Right atrium auricular region (tissue), 2 donors: ENCODE measurements at places on chromosomes 4 and X.

DNA sequence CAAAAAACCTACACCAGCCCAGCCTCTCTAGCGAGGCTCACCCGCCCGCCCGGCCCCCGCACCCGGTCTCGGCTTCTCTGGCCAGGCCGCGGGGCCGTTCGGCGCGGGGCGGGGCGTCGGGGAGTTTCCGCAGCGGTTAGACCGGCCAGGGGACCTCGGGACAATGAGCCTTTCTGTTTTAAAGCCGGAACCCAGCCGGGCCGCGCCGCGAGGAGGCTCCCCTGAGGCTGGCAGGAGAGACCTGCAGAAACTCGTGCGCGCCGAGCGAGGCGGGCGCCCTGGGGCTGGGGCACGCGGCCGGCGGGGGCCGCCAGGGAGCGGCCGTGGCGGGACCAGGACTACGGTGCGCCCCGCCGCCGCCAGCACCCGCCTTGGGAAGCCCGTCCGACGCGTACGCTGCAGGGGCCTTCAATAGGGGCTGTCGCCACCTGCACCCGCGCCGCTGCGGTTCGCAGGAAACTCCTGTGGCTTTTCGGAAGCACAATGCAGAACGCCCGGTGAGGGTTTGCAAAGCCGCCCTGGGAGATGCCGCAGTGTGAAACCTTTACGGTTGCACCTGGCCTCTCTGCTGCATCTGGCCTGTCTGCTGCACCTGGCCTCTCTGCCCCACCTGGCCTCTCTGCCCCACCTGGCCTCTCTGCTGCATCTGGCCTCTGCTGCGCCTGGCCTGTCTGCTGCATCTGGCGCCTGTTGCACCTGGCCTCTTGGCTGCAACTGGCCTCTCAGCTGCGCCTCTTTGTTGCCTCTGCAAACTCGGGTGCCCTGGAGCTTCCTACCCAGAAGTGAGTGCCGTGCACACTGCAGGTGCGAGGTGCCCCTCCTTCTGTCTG is 63.9 kb downstream of the TRAPPC11 start:
- DNase-seq: no peak

GRCh38 chr4:88275949-88276515 is 8.3 kb downstream of the PPM1K start:
- no peak for DNase-seq

- no peak for DNase-seq
Measured at GRCh38 chr4:3108211-3108610, 33.7 kb downstream of the HTT start.

DNA sequence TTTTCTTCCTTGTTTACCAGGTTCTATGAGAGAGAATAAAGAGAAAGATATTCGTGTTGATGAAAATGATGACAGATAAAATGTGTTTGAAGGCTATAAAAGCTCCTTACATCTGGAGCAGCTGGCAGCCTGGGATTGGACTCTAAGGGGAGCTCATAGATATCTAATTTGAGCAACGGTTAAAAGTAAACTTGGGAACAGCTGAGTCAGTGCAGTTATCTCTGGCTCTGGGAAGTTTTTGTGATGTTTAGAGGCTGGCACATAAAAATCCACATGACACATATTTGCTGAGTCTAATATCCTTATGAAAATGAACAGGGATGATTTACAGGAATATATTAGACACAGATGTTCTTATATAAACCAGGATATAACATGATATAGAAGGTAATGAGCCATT is 331.8 kb upstream of the TENM3 start:
- DNase-seq: no peak

GRCh38 chr4:53150631-53151488 is 215.0 kb downstream of the SCFD2 start:
- DNase-seq: no peak

DNA sequence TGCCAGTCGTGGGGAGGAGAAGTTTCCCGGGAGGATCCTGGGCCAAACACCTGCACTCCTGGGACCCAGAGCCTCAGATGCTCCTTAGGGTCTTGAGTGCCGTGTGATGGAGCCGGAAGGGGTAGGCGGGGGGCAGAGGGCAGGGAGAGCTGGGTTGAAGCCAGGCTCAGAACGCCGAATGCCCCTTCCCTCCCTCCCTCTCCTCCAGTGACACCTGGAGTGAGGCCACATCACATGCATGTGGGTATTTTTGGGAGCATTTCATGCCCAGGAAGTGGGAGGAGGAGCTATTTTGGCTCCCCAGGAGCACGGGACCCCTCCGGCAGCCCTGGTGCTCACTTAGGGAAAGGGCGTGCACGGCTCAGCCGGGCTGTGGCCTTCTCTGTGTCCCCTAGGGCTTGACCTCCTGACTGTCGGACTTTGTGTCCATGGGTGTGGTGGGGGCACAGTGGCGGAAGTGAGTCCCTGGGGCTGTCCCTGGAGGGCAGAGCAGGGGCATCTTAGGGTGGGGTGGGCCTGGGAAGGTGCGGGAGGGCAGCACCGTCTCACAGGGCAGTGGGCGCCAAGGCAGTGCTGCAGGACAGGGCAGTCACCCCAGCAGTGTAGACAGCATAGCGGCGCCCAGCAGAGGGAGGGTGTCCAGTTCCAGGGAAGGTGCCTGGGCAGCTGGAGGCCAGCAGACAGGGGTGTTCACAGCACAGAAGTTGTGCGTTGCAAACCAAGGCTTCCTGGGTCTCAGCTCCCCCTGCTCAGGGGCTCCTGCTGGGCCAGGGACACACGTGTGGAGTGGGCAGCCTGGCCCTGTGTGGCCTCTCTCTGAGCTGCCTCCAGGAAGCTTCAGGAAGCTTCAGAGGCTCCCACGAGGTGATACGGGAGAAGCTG is 4.9 kb upstream of the CPLX1 start:
- no peak for DNase-seq

DNA sequence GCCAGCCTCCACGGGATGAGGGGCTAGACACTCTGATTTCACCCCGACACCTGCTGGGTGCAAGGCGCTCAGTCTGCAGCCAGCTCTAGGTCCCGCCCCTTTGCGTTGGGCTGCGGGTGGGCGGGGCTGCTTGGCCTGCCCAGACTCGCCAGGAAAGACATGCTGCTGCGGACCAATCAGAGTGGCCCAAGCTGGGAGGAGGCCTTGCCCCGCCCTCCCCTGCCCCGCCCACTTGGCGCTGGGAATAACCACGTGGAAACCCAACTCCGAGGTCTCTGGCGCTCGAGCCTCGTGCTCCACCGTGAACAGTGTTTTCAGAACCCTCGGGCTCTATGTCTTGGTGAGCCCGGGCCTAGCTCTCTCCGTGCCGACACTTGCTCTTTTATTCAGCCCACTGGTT is 5.3 kb upstream of the VMA21 start:
- DNase-seq: no peak

- DNase-seq: peak; percentile 26
Measured at GRCh38 chrX:619812-620531, 10.6 kb upstream of the SHOX start.

DNA sequence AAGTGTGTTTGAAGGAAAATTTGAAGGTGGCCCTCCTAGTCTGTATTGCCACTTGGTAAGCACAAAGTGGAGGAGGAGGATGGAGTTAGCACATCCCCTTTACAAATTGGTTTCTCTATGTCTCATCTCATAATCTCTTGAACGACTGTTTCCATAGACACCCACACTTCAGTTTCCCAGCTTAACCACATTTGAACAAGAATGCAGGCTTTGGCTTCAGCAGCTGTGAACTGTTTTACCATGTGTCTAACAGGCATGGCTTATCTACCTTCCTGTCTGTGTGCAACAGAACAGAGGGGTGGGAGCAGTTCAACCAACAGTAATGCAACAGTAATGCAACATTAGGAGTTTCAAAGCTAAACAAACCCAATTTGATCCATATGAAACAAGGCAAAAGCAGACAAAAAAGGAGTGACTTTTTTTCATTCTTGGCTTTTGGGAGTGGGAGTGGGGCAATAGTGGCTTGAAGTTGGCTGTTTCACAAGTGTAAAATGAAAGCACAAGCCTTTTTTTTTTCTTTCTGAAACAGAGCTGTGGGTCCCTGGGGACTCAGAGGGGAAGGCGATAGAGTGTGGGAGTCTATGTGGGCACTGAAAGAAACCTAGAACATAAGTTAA is 108.0 kb downstream of the ITM2A start:
- DNase-seq: no peak

DNA sequence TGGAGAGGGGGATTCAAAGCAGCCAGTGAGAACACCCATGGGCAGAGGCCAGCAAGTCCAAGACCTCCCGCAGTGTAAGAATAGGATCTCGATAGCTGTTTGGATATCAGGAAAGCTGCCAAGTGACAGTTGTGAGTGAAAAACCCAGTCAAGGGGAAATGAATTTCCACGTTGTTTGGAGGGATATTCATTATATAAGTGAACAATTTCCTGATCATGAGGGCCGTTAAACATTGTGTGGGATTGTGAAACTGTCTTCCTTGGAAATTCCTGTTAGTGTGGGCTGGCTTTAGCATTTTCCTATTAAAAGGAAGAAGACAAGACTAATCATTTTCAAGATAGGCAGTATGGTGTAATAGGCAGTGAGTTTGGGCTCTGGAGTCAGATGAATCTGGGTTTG is 15.0 kb downstream of the CLDN2 start:
- DNase-seq: no peak

GRCh38 chr4:124278477-124278876 is 434.1 kb downstream of the ANKRD50 start:
- no peak for DNase-seq

GRCh38 chr4:165177725-165178666 is 29.4 kb upstream of the KLHL2 start:
- no peak for DNase-seq

GRCh38 chrX:130114141-130114588 is 3.9 kb upstream of the ELF4 start:
- DNase-seq: no peak

GRCh38 chr4:53644607-53645006 is 53.3 kb upstream of the LNX1 start:
- no peak for DNase-seq

GRCh38 chr4:81915430-81915829 is 443.7 kb upstream of the RASGEF1B start:
- no peak for DNase-seq

DNA sequence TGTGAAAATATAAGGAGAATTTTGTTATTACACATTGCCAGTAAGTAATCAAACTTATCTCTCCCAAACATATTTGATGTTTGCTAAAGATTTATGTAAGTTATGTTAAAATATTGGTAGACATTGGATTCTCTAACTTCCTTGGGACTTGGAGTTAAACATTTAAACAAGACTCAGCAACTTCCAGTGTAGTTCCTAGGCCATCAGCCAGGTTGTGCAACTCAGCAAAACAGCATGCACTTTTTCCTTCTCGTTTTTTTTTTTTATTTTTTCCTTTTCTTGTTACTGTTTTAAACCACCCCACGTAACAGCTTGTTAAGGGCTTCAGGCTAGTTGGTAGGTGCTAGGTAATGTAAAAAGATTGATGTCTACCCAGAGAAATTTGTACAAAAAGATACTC is 510.4 kb downstream of the ANKRD50 start:
- DNase-seq: no peak

DNA sequence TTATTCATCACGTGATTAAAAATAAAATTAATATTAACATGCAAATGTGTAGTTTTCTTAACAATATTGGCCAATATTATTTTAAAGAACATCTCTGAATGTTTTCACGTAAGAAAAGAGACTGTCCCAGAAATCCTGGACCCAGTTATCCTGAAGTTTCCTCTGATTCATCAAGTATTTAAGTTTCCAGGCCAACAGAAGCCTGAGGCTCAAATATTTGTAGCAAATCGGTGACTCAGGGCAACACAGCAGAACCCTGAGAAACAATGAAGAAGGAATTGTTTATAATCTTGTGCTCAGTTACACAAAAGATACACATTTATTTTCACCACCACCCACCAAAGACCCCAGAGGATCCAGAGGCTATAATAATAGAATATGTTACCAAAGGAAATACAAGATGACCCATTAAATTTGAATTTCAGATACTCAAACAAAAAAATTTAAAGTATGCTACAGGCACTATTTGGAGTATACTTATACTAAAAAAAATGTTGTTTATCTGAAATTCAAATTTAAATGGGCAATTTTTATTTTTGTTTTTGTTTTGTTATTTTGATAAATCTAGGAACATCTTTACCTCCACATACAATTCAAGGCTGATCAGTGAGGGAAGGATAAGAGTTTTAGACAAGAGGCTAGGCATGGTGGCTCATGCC is 33.9 kb upstream of the SLC7A11 start:
- DNase-seq: no peak

- DNase-seq: no peak
Measured at GRCh38 chrX:118496763-118497079, 1.1 kb downstream of the DOCK11 start.

- DNase-seq: no peak
Measured at GRCh38 chr4:144699565-144699964, 53.6 kb downstream of the HHIP start.

DNA sequence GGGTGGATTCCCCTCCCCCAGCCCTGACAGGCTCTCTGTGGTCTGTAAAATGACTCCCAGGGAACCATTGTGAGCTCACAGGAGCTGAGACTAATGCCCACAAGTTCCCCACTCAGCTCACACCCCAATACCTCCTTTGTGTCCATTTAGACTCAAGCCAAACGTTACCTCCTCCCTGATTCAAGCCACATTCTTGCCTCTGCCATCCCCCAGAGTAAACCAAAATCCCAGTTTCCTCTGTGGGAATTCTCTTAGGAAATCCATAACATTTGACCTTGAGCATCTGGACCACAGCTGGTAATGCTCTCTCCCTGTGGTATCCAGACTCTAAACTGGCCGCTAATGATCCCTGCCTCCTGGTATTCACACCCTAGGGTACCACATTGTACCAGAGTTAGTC is 26.3 kb upstream of the KDM5C start:
- DNase-seq: no peak

DNA sequence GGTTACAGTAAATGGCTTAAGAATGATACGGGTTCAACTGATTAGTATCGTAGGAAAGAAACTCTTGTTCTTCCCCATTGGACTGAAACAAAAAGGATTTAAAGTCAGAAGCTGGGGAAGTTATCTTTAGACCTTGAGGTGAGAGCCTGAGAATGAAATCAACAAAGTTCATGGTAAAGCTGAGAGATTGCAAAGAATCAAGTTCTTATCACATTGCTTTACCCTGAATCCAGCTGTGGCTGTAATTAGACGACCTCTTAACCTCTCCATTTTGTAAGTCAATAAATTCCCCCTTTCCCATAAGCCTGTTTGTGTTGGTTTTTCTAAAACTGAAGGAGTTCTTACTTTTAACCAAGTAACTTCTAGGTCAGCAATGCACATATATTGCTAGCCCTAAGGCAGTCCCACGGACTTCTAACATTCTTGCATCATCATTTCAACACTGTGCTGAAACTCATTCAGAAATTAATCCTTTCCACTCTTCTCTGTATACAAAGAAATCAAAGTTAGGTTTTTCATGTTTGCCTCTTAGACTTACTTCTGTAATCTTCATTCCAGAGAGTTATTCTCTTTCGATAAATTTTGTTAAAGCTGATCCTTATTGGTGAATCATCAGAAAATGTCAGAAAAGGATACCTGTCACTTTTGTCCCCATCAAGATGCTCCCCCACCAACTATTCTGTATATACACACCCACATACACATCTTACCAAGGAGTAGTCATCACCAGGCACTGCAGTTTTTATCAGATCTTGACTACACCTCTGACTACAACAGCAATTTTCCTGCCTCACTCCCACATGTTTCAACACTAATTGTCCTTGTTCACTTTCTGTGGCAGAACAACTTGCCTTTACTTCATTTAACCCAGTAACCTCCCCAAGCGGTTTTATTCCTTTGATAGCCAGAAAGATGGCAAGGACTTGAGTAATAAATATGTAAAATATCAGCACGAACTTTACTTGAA is 77.9 kb upstream of the STK26 start:
- no peak for DNase-seq

GRCh38 chr4:168842186-168842585 is 167.9 kb downstream of the CBR4 start:
- DNase-seq: no peak

GRCh38 chr4:185255868-185256267 is 46.5 kb downstream of the SNX25 start:
- DNase-seq: no peak

GRCh38 chr4:152307669-152308068 is 228.2 kb downstream of the FBXW7 start:
- DNase-seq: no peak
